ENCODE measurements at places on chromosomes 1 and 21.

DNA sequence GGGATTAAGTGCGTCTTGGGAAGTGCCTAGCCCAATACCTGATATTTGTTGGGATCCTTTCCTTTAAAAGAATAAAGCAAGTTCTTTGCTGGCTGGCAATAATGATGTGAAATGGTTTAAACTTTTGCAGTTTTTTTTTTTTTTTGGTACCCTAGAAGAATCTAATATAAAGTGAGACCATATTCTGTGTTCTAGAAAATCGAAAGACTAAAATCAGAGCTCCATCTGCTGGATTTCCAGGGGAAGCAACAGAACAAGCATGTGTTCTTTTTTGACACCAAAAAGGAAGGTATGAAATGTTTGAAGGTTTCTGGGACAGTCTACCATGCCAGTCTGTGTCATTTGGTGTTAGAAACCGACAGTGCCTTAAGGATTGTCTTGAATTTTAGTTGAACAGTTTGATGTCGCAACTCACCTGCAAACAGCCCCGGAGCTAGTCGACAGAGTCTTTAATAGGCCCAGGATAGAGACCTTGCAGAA, 6.4 kb downstream of the UTP11 start:
- DNase-seq: peak; percentile 54

DNA sequence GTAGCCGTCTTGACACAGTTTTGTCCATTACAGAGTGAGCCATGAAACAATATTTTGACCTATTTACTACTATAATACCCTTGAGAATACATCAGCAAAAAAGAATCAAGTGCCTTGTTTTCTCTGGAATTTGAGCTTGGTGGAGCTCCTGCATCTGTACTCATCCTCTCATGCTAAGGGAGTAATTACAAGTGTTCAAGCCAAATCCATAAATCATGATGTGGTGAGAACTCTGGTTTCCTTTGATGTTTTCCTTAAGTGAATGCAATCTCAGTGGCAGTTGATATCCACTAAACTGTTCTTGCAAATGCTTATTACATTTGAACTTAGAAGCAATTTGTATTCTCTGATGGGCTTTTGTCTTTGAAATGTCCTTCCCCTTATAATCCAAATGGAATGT, 824.6 kb upstream of the TMPRSS15 start:
- no peak for DNase-seq

GRCh38 chr1:203536980-203537455, 43.1 kb downstream of the OPTC start:
- DNase-seq: peak; percentile 24

DNA sequence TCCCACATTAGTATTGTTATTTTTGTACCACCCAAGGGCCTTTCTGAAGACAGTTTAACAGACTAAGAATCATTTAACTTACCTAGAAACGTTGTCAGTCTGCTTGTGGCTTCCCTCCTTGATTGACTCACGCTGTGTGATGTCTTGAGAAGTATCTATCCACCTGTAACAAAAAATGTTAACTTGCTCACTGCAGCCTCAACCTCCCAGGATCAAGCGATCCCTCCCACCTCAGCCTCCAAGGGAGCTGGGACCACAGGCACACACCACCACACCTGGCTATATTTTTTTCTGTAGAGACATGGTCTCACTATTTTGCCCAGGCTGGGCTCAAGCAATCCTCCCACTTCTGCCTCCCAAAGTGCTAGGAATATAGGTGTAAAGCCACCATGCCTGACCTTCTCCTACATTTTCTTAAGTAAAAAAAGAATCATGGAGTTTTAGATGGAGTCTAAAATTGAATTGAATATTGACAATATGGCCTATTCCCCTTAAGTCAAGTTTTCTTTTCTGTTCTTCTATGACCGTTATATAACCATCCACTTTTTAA, 15.6 kb downstream of the SFPQ start:
- DNase-seq: no peak

DNA sequence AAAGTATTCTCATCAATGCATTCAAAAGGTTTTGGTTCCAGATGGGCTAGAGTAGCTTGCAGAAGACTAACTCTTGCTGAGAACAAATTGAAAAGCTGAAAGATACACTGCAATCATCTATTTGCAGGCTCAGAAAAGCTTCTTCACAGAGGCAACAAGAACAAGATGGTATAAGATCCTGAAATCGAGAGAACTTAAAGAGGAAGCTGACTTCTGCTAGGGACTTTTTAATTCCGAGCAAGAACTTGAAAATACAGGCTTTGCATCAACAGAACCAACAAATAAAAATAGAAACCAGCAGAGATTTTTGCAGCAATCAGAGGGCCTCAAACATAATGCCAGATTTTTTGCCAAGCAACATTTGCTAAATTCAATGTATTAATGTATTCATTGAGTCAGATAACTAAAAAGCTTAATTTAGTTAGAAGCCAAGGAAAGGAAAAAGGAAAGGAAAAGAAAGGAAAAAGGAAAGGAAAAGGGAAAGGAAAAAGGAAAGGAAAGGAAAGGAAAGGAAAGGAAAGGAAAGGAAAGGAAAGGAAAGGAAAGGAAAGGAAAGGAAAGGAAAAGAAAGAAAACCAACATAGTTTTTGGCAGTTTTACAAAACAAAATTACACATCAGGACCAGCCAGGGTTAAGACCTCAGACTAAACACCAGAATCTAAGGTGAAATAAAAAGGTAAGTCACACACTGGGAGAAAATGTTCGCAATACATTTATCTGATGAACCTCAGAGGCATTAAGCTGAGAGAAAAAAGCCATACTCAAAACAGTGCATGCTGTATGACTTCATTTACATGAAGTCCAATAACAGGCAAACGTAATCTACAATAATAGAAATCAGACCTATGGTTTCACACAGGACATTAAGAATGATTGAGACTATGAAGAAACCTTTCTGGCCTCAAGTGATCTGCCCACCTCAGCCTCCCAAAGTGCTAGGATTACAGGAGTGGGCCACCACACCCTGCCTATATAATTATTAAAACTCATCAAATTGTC, 42.6 kb downstream of the FAF1 start:
- no peak for DNase-seq

GRCh38 chr1:159827102-159827490, 423 bp downstream of the SLAMF8 start:
- no peak for DNase-seq

DNA sequence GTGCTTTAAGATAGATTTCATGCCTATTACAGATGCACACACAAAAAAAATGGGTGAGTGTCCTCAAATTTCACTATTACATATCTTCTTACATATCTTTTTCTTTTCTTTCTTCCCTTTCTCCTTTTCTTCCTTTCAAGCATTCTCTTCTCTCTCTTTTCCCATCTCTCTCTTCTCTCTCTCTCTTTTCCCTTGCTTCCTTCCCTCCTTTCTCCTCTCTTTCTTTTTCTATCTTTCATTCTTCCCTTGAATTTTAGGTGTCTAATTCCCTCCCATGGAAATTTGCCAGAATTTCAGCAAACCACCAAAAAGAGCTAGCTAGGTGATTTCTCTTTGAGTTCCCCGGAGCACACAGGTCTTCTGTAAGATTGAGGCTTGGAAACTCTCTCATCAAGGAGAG, 395.3 kb upstream of the RUNX1 start:
- no peak for DNase-seq

GRCh38 chr21:42187976-42188653, 30.8 kb upstream of the ABCG1 start:
- DNase-seq: no peak

- no peak for DNase-seq
Observed at GRCh38 chr21:45405271-45405818, 380 bp downstream of the COL18A1 start.

GRCh38 chr1:208007938-208008342, 97.0 kb upstream of the CD34 start:
- DNase-seq: peak; percentile 65

DNA sequence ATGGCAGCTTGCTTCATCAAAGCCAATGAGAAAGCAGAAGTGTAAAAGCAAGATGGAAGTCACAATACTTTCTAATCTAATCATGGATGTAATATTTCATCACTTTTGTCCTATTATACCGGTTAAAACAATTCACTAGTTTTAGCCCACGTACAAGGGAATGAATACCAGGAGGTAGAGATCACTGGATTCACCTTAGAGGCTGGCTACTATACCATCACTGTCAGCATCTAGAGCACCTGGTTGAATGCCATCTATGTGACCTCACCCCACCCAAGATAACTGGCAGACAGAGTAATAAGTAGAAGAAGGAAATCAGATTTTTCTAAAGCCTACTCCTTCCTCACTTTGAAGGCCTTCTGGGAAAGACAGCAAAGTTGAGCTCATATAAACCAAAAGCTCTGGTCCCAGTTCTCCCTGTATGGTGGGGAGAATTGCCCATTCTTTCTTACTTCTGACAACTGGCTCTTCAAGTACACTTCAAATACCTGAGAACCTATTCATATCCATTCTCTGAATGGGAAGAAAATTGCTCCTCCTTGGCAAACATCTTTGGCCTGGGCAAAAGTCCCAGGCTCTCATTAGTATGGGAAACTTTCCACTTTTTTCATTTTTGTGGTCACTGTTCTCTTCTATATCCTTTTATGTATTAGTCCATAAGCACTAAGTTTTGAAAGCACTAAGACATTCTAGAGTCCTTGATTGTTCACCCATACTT, 24.8 kb downstream of the HSD3B1 start:
- DNase-seq: peak; percentile 35

- peak; percentile 70 for DNase-seq
Observed at GRCh38 chr1:169949139-169949538, 55.4 kb upstream of the SCYL3 start.

GRCh38 chr1:81802707-81803430, 2.1 kb downstream of the ADGRL2 start:
- DNase-seq: peak; percentile 71

- no peak for DNase-seq
Observed at GRCh38 chr1:47224676-47225399, 7.2 kb downstream of the TAL1 start.

GRCh38 chr1:169214598-169214997, 108.1 kb downstream of the ATP1B1 start:
- DNase-seq: no peak

GRCh38 chr21:39788383-39788782, 43.4 kb downstream of the IGSF5 start:
- peak; percentile 83 for DNase-seq

GRCh38 chr1:228943436-228943835, 208.2 kb downstream of the RHOU start:
- no peak for DNase-seq

DNA sequence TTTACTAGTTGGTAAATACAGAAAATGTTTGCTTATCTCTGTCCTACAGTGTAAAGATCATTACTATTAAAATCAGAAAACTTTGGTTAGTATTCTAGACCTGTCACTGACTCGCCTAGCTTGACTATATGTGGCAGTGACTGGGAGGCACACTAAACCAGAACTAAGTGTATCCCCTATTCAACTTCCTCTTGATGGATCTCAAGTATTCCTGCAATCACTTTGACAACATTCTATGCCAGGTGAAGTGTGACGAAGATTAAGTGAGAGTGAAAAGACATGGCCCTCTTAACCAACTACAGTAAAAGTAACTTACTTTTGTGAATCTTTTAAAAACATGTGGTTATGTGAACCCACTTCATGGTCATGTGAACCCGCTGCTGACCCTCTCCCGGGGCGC, 223.0 kb upstream of the ADAMTS5 start:
- no peak for DNase-seq

DNA sequence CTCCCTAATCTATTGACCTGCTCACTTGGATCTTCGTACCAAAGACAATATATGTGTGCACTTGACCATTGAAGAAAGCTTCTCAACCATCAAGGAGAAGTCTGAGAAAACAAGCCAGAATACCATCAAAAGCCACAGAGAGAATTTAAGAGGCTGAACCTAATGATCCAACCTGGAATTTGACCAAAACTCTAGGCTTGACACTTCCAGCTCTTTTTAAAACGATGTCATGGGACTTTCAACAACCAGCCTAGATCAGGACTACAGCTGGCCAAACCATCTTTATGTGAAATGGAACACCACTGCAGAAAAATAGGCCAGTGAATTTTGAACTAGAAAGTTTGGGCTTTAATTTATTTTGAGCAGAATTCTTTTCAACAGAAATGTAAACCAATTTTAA, 444.4 kb downstream of the LTN1 start:
- no peak for DNase-seq

DNA sequence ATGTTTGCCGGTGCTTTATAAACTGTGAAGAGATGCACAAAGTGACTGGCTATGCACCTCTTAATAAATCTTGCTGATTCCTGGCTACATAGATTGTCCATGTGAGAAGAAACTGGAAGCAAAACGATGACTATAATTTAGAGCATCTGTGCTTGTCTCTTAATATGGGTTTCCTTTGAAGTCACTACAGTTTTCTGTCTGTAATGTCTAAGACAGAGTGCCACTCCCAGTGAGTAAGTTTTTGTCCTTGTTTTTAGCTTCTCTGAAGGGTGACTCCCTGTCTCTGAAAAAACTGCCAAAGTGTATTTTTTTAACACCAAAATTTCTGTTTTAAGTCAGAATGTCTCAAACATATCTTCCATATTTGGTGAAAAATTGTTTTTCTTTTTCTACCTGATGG, 175.1 kb downstream of the FASLG start:
- DNase-seq: no peak

DNA sequence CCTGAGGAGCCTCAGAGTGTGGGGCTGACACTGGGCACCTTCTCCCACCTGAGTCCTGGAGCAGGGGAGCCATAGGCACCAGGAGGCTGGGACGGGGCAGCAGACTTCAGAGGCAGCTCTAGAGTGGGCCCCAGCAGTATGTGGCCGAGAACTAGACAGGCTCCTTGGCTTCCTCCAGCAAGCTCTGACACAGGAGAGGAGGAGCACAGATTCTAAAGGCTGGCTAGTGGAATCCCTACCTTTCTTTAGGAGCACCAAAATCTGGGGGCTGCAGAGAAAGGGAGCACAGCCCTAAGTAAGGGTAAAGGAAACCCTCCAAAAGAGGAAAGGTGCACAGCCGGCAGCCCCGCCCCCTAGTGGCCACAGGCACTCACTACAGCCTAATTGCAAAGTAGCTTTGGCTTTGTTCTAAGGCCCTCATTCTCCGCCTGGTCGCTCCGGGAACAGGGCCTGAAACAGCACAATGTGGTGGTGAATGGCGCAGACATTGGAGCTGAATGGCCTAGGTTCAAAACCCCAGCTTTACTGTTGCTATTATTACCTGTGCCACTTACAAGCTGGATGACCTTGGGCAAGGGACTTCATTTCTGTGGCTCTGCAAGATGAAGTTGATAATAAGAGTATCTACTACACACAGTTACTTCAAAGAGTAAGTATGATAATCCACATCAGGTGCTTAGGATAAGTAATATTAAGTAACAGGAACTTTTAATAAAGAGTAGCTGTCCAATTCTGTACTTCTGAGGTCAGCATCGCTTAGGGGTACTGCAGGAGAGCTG, 8.8 kb upstream of the GUCA2A start:
- DNase-seq: peak; percentile 38

All from fibroblast of skin of back (primary cell).